Colonic mucosa (tissue), 4 donors: ENCODE measurements at places on chromosomes 6 and 20. TPM values are rescaled to one million over a fixed set of nuclear protein-coding genes. Genes with fewer than 3 reads are reported as not detected.

The SNX3 gene
- total RNA-seq = 118 TPM

The CLPSL2 gene
- total RNA-seq = not detected

The EPM2A gene
- total RNA-seq = 3.7 TPM

The SMLR1 gene
- not detected for total RNA-seq

The KCNK5 gene
- 26.9 TPM for total RNA-seq

The IRF4 gene
- 4.7 TPM for total RNA-seq

The HTR1E gene
- total RNA-seq = not detected

The HLA-DQB2 gene
- 4.4 TPM for total RNA-seq

The RNF144B gene
- total RNA-seq = 4.4 TPM

The KCNK17 gene
- not detected for total RNA-seq
